ENCODE measurements at places on chromosomes 12 and 14.

GRCh38 chr12:41514021-41514777 lies 326.1 kb downstream of the PDZRN4 start:
- DNase-seq, result no peak

DNA sequence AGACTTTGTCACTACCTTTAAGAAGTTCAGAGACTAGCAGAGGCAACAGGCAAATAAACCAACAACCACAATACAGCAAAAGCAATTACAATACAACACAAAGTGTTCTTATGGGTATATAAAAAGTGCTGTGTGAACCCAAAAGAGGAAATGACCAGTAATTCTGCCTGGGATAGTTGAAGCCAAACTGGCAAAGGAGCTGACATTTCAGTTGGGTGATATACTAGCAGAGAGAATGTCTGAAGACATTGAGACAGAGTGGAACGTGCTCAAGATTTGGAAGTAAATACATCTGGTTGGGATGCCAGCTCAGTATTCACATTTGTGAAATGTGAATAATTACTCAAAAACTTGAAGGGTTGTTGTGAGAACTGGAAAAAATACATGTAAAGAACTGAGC lies 80.6 kb upstream of the GTF2A1 start:
- no peak for DNase-seq

DNA sequence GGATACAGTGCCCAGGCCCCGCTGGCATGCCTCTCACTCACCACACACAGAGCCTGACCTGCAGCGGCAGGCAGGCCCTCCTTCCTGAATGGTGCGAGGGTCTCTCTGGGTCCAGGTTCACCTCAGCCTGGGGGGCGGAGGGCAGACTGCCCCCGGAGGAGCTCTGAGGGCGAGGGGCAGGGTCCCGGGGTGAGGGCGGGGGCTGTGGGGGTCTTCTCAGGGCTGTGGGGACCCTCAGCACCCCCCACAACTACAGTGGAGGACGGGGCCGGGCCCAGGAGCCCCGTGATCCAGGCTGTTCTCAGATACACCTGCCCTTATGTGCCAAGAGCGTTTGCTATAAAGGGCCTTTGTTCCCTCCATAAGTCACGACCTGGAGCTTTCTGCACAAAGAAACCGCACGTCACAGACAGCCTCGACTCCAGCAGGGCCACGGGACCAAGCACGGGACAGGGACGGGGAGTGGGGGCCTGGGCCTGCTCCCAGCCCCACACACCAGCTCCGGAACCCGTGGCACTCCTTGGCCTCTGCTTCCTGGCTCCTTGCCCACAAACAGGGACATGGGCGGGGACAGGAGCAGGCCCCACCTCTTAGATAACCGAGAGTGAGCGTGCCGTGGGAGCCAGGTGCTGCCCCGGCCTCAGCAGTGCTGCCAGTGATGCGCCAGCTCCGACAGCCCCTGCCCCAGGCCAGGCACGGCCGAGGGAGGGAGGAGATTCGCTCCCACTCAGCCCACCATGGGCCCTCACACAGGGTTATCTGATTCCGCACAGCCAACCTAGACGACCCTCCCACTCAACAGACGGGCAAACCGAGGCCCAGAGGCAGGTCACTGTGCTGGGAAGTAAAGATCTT lies 101.9 kb downstream of the RFLNA start:
- no peak for DNase-seq

DNA sequence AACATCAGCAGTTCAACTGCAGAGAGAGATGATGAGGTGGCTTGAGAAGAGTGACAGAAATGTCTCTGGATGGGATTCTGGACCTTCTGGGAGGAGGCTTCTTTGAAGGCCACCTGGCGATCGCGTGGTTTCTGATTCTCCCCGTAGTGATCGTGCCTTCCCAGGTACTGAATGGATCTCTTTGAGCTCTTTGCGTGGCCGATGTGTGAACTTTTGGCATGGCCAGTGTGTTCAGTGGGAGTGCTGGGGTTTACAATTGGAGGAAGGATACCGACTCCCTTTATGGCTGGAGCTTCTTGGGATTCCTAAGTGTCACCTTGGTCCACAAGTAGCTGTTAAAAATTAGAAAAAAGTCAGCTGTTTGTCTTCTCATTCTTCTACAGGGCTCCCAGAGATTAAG lies 374.7 kb downstream of the C12orf75 start:
- no peak for DNase-seq

DNA sequence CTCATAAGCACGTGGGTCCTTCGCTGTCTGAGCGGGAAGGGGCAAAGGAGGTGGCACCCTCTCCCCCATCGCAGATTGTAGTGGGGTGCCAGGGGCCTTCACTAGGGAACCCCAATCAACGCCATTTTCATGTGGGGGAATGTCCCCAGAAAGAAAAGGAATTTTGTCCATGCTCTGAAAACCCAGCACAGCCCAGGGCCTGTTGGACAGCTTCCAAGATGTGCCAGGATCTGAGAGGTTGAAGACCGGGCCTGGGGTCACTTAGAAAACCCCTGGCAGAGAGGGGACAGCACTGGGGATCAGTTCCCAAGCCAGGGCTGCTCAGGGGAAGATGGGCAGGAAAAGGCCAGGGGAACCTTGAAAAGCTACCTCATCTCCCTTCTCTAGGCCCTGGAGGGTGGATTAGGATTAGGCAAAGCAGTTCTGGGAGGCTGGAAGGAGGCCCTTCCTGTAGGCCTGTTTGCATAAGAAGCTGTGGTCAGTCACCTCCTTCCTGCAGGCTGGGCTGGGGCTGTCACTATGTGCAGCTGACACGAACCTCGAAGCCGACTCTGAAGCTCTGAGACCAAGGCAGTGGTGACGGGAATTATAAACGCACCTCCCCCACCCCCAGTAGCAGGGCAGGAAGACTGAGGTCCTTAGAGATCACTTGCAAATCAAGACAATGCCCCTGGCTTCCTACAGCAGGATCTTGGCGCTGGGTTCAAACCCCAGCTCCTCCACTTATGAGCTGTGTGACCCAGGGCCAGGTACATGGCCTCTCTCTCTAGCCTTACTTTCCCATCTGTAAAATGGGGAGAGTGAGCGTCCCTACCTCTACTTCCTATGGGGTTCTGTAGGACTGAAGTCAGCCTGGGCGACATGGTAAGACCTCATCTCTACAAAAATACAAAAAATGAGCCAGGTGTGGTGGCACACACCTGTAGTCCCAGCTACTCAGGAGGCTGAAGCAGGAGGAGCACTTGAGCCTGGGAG lies 29.0 kb downstream of the TESC start:
- no peak for DNase-seq

GRCh38 chr12:4441355-4442335 lies 4.0 kb downstream of the FGF6 start:
- DNase-seq, result no peak

DNA sequence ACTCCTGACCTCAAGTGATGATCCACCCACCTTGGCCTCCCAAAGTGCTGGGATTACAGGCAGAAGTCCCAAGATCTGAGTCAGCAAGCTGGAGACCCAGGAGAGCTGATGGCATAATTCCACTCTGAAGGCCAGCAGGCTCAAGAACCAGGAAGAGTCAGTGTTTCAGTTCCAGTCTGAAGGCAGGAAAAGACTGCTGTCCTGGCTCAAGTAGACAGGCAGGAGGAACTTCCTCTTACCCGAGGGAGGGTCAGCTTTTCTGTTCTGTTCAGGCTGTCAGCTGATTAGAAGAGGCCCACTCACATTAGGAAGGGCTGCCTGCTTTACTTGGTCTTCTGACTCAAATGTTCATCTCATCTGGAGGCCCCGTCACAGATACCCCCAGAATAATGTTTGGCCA lies 206.0 kb upstream of the MYL2 start:
- DNase-seq, result no peak

DNA sequence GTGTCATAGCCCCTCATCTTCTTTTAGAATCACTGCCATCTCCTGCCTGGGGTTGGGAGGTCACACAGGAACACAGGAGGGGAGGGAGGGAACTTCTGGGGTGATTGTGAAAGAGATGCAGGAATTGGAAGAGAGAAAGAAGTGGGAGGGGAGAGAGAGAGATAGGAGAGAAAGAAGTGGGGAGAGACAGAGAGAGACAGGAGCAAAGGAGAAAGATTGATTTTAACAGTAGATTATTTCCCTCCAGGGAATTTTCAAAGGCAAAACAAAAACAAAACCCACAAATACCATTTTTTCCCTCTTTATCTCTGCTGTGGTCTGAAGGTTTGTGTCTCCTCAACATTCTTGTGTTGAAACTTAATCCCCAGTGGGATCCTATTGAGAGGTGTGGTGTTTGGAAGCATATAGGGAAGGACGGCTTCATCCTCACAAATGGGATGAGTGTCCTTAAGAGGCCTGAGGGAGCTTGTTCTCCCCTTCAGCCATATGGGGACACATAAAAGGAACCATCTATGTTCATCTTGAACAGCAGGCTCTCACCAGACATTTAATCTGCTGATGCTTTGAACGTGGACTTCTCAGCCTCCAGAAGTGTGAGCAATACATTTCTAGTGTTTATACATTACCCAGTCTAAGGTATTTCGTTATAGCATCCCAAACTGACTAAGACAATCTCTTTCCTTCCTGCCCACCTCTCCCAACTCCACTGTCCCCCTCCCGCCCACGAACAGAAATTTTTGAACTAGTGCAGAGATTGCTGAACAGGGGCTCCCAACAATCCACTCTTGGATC lies 134.9 kb upstream of the MAX start:
- no peak for DNase-seq

- peak; percentile 99 for DNase-seq
Measured at GRCh38 chr14:93007225-93007997, 84.5 kb downstream of the CHGA start.

DNA sequence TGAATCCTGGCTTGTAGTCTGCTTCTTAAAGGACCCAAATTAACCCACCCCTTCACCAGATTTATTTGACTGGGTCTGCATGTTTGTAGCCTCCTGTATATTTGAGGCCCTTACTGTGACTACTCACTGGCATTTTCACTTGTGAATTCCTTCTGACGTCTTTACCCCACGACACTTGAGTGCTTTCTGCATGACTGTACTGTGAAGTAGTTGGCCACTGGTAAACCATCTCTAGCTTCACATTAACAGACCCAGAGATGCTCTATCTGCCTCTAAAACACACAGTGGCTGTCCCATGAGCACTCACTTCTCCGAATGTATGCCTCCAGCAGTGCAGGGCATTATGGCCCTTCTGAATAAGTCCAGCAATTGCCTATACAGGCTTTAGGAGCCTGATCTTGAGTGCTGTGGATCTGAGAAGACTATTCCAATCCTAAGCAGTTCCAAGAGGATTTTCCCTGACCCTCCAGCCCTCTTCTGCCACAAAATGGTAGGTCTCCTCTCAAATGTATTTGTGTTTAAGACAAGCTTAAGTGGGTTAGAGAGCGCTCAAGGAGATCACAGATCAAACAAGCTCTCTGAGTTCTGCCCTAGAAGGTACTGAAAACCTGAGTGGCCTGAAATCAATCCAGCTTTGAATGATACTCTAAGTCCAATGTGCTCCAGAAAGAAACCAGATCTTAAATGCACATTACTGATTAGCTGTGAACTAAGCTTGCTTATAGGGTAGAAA lies 534.7 kb downstream of the RPS29 start:
- DNase-seq, result peak; percentile 42

- no peak for DNase-seq
Measured at GRCh38 chr12:80935111-80935510, 2.6 kb downstream of the LIN7A start.

DNA sequence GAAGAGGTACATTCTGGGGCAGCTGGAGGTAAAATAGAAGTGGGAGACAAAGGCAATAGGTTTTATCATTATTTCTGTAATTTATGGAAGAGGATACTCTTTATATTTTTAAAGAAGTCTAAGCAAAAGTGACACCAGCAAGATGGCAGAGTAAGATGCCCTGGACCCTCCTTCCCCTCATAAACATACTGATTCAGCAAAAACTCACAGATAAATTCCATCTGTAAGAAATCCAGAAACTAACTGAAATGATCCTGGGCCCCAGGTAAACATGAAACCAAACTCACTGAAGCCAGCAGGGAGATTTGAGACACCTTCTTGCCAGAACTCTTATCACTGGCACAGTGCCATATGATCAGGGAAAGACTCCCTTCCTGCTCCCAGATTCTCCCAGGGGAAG lies 79.9 kb downstream of the GCH1 start:
- DNase-seq, result no peak

DNA sequence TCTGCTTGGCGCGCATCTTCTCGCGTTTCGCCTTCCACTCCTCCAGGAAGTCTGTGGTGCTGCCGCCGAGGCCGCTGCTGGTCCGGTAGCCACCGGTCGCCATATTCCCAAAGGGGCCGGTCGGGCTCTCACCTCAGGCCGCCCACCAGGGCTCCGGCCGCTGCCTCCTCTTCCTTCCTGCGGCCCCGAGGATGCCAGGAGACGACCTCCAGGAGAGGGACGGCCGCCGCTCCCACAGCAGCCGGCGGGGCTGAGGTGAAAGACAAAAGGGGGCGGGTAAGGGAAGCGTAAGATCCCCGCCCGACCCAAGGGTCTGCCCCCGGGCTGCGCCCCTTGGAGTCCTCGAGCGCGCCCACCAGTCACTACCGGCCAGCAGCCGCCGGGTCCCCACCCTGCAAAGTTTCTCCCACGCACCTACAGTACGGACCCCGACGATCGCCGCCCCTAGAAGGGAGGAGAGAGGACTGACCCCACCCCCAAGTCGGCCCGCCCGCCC lies 574 bp downstream of the PAWR start:
- no peak for DNase-seq

DNA sequence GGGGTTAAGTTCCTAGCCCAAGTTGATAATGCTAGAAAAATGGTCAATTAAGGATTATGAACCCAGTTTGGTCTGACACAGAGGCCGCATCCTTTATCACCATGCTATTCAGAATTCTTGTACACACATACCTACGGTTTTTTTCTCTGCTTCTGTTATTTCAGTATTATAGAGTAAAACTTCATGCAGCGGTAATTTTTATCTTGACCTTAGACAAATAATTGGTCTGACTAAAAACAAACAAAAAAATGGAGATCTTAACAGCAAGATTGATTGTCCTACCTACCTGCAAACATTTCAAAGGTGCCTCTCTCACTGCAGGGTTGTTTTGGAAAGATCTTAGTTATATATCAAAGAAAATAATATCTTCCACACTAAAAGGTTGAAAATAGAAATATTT lies 201.9 kb upstream of the PRICKLE1 start:
- no peak for DNase-seq

- no peak for DNase-seq
Measured at GRCh38 chr14:86673523-86673969, 1143.6 kb downstream of the FLRT2 start.

DNA sequence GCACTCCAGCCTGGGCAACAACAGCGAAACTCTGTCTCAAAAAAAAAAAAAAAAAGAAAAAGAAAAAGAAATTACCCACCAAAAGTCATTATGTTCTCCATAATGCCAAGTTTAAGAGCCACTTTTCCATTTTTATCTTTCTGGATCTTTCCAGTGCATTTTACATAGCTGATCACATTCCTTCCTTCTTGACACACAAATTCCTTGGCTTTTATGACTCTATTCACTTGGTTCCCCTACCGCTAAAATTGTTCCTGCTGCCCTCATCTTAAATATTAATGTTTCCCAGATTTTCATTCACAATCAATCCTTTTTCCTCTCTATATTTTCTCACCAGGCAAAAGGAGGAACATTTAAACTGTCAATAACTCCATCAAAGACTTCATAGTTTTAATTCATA lies 20.2 kb downstream of the KLHL28 start:
- no peak for DNase-seq

DNA sequence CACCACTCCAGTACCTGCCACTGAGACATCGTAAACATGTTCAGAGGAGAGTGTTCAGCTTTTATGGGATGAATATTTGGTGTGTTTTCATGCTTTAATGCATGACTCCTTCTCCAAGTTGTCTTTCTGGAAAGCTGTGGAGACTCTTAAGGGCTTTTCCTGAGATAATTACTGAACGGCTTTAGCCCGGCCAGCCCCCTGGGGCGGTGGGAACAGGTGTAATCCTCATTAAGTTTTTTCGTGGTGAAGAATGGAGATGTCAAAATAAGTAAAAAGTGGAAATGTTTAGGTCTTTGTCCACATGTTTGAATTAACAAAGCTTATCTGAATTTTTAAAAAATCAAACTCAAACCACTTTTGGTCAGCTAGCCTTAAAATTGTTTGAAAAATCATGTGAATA lies 1.5 kb downstream of the SYNE2 start:
- peak; percentile 25 for DNase-seq
